ENCODE measurements at places on chromosomes 3 and 15.

DNA sequence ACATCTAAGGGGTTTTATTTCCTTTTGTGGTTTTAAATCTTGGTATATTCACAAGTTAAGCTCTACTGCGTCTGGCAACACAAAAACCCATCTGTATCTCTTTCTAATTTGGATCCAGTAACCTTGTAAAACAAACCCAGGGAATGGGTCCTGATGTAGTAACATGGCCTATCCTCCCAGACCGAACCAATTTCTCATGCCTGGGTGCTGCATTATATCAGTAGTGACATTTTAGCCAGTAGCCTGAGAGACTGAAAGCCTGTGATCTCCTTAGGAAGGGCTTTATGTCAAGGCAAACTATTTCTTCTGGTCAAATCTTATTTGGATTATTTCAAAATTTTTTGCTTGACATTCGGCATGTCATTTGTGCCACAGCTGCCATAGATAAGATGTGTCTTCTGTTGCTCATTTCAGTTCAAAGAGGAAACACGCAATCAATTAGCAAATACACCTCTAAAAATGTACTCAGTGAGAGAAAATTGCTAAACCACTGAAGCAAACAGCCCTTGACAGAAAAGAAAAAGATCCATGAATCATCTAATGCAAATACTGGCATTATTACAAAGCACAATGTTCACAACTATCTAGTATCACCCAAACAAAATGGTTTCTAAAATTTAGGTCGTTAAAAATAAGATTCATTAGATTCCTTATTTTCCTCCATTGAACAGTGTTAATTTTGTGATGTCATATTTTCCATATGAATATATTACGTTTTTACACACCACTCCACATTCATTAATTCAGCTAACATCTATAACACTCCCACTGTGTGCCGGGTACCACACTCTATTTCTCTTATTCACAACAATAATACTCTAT, 4.0 kb downstream of the NPTN start:
- DNase-seq = no peak

DNA sequence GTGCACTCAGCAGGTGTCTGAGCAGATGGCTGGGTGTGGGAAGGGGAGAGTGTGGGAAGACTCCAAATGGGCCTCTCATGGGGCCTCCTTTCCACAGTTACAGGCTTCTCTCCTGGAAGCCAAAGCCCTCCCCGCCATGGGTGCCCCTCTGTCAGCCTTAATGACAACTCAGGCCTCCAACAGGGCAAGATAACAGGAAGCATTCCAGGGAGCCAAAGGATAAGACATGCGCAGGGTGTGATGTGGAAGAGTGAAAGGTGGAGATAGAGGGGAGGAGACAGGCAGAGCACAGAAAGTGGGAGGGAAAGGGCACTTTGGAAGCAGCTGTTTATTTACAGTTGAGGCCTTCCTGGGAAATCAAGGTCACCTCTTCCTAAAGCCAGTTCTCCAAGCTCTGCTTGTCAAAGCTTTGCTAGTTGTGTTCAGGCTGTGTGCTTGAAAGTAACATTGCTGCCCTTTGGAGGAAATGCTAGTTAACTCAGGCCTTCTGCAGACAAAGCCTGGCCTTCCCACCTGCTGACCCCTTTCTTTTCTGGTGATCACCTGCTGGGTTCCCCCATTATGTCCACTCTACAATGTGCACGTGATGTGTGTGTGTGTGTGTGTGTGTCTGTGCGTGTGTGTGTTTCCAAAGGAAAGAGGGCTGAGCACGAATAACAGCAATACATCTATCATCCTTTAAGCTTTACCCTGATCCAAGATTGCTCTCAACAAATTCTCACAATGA, 35.2 kb upstream of the SMAD3 start:
- no peak for DNase-seq

- no peak for DNase-seq
Observed at GRCh38 chr3:36397841-36398240, 17.5 kb downstream of the STAC start.

- DNase-seq = no peak
Observed at GRCh38 chr3:359672-360071, 163.1 kb downstream of the CHL1 start.

GRCh38 chr15:79943820-79944219, 27.2 kb downstream of the BCL2A1 start:
- DNase-seq = no peak

DNA sequence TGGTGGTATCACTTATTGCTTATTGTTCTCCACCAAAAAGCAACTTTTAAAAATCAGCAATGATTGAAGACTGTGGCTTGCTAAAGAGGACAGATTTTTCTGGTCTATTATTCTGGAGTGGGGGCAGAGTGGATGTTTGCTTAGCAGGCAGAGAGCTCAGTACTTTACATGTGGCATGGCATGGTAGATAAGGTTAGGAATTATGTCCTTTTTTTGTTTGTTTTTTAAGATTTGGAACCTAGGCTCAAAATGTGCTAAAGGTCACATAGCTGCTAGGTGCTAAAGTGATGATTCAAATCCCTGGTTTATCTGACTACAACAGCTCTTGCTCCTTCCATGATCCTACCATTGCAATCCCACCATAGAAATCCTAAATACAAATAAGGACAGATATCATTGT, 331.0 kb upstream of the ADAMTS9 start:
- DNase-seq = no peak

DNA sequence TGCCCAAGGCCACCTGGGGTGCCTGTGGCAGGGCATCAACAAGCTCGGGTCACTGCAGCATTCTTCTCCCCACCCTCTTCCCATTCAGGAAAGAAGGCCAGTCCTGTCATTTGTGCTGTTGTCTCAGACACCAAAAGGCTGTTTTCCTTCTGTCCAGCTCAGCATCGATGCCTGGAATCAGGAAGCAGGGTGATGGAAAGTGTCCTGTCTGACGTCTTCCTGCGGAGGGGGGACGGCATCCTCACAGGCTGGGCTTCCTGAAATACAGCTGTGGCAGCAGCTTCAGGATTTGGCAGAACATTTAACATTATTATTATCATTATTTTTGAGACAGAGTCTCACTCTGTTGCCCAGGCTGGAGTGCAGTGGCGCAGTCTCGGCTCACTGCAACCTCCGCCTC, 33.0 kb upstream of the ANKDD1A start:
- no peak for DNase-seq

DNA sequence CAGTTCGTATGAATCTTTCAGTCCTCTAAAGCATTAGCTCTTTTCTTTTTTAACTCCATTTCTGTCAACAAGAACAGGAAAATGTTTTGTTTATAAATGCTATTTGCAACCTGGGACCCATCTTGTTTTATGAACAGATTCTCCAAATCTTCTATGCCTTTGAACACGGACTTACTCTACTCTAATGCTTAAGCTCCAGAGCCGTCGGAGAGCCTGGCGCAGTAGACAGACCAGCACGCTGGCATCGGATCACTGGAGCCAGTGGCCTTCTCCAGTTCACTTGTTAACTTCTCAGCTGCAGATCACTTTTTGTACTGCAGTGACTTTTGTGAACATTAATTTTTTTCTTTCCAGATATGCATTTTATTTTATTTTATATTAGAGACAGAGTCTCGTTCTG, 122.8 kb downstream of the GHSR start:
- DNase-seq = no peak

All from stimulated activated effector memory CD8-positive, alpha-beta T cell treated with anti-CD3 and anti-CD28 coated beads, Interleukin-12 subunit alpha, Interleukin-12 subunit beta, amount 100 ng/mL, for 72 hours (primary cell).